MM.1S (cell line): ENCODE measurements at places on chromosomes 11 and 22.

GRCh38 chr11:38598418-38598817 lies 2000.4 kb upstream of the RAG2 start:
- no peak for DNase-seq

DNA sequence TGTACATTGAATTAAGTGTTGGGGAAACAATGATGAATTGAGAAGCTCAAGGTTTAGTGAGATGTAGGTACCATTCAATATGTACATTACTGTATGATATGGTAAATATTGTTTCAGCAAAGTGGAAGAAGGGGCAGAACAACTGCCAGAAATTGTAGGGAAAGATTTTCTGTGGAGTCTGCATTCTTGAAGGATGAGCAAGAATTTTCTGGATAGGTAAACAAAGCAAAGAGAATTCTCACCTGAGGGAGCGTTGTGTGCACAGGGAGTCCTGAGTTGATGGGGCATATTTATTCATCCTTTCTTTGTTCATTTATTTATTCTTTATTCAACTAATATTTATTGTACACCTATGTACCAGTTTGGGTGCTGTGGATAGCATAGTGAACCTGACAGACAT lies 83.2 kb downstream of the TMEM135 start:
- no peak for DNase-seq

DNA sequence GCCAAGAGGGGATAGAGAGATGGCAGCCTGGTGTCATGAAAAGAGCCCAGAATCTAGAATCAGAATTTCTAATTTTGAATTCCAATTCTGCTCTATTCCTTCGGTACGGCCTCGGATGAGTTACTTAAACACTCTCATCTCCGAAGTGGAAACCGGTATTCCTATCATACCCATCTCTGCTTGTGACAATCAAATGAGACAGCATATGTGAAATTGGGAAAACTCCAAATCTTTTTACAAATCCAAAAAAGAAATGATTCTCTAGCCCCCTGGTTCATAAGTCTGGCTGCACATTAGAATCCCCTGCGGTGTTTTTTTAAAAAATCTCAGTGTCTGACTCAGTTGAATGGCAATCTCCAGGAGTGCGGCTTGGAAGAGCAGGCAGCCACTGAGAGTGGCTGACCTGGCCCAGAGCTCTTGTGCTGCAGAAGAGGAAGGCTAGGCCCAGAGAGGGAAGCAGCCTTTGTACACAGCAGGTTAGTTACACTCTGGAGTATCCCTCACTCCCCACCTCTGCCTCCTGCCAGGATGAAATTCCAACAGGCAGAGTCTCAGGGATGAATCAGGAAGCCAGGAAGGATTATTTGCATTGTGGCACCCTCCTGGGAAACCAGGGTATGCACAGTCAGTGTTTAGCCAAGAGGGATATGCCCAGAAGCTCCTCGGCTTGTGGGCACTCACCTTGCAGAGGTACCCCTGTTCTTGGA lies 93.6 kb upstream of the ISX start:
- DNase-seq: no peak

- no peak for DNase-seq
Observed at GRCh38 chr22:35177811-35178210, 79.5 kb upstream of the HMGXB4 start.

GRCh38 chr11:81080476-81080875 lies 1639.6 kb upstream of the TENM4 start:
- no peak for DNase-seq

DNA sequence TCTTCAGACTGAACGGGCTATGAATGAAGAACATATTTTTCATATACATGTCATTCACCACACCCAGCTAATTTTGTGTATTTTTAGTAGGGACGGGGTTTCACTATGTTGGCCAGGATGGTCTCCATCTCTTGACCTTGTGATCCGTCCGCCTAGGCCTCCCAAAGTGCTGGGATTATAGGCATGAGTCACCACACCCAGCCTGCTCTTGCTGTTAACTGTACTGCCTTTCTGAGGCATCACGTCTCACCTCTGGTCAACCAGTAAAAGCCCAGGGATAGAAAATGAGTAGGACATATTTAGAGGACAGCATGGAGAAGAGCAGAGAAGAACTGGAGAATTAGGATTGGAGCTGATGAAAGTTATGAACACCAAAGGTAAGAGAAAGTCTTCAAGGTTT lies 55.6 kb downstream of the APOL3 start:
- DNase-seq: no peak

GRCh38 chr22:50070366-50070765 lies 12.3 kb upstream of the TTLL8 start:
- no peak for DNase-seq
